ENCODE measurements at places on chromosomes 13 and 19.

GRCh38 chr19:44164327-44164672 lies 600 bp upstream of the ZNF226 start:
- DNase-seq: no peak

GRCh38 chr19:36392916-36393673 lies 14.1 kb upstream of the ZFP14 start:
- no peak for DNase-seq

GRCh38 chr13:74574964-74575728 lies 440.9 kb upstream of the KLF12 start:
- DNase-seq: no peak

- peak; percentile 43 for DNase-seq
Measured at GRCh38 chr19:45250832-45251451, at the start of gene MARK4. Gene MARK4, plus strand, starts transcription at chr19:45251271. Its CDS starts 318 bp downstream, at chr19:45251589.

- DNase-seq: no peak
Measured at GRCh38 chr13:45737571-45738017, 35.5 kb downstream of the CBY2 start.

DNA sequence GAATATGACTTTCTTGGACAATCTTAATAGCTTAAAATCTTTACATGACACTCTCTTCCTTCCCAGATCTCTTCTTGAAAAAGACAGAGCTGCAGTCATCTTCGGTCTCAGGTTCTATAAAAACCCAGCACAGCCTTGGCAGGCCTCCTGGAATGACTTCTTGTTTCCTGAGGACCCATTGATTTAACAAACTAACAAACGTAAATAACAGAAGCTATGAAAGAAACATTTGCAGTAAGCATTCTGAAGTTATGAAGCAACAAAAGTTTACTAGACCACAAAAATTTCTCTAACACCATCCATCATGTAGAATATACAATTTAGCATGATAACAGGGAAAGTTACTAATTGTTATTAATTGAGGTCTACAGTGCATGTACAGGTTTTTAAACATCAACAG lies 62.8 kb upstream of the STARD13 start:
- no peak for DNase-seq

DNA sequence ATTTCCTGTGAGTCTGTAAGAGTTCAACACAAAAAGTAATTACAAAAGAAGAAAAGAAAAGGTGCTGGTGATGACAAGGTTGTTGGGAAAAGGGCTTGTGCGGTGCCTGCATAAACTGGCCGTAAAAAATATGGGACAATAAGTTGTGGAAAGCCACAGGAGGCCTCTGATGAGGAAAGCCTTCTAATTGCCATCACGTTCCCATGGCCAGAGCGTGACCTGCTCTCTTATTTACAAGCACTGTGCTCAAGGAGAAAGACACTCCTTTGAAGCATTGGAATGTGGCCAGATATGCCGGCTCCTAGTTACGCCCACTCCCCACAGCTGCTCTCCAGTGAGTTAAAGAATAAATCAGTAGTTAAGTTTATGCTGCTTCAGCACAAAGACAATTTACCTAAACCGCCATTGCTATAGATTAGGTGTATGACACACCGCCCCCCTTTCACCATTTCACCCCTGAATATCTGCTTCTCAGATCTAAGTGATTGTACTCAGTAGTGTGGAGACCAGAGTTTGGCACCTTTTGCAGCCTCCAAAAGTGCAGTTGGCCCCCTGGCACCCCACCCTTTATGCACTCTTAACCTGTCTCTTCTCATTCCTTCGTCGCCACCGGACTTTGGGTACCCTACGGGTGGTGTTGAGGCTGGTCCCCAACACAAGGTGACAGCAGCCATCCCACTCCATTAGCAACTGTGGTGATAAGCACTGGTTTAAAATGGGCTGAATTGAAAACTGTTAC lies 8.1 kb upstream of the PGLYRP1 start:
- no peak for DNase-seq

- no peak for DNase-seq
Measured at GRCh38 chr13:79533781-79534400, 52.9 kb downstream of the NDFIP2 start.
